ENCODE measurements at places on chromosomes 5 and 9.

DNA sequence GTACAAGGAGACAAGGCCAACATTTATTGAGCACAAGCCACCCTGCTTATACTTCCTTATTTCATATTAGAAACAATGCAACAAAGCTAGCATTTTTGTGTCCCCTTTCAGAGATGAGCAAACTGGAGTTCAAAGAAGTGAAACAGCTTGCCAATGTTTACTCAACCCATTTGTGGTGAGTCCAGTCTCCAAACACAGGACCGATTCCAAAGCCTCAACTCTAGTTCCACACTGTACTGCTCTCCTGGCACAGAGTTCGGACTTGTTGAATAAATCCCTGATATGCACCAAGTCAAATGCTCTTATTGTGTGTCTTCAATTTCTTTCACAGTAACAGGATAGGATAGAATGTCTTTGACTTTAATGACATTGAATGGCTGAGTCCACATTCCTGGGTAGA is 604.8 kb upstream of the BRINP1 start:
- no peak for DNase-seq

- DNase-seq = no peak
Measured at GRCh38 chr5:159777049-159777660, 139.1 kb upstream of the ADRA1B start.

DNA sequence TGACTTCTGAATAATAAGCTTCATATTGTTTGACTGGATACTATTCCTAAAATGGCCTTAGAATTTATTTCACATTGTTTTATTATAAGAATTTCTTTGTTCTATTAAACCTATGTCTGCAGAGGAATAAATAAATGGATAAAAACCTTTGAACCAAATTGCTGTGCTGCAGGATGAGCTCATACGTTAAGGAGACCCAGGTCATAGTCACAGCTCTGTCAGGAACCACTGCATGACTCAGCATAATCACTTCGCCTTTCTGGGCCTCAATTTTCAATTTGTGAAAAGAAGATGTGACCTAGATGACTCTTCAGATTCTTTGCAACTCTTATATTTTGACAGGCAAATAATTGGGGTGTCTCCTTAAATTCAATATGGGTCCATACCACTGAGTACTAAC is 36.7 kb upstream of the HMHB1 start:
- no peak for DNase-seq

GRCh38 chr5:41510176-41510831 is at the start of gene PLCXD3:
TSS of gene PLCXD3 (minus strand) at chr5:41510601. CDS start at chr5:41510526, 75 bp downstream.
- DNase-seq = no peak

DNA sequence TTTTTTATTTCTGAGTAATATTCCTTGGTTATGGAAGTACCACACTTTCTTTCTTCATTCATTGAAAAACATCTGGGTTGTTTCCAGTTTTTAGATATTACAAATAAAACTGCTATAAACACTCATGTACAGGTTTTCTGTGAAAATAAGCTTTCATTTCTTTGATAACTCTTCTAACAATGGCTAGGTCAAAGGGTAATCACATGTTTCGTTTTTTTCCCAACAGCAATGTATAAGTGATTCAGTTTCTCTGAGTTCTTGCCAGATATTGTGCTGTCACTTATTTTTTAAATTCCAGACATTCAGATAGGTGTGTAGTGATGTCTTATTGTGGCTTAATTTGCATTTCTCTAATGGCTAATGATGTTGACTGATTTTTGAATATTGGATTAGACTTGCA is 16.7 kb upstream of the TNPO1 start:
- no peak for DNase-seq

- DNase-seq = no peak
Measured at GRCh38 chr5:95916687-95917085, 45.0 kb downstream of the ELL2 start.

DNA sequence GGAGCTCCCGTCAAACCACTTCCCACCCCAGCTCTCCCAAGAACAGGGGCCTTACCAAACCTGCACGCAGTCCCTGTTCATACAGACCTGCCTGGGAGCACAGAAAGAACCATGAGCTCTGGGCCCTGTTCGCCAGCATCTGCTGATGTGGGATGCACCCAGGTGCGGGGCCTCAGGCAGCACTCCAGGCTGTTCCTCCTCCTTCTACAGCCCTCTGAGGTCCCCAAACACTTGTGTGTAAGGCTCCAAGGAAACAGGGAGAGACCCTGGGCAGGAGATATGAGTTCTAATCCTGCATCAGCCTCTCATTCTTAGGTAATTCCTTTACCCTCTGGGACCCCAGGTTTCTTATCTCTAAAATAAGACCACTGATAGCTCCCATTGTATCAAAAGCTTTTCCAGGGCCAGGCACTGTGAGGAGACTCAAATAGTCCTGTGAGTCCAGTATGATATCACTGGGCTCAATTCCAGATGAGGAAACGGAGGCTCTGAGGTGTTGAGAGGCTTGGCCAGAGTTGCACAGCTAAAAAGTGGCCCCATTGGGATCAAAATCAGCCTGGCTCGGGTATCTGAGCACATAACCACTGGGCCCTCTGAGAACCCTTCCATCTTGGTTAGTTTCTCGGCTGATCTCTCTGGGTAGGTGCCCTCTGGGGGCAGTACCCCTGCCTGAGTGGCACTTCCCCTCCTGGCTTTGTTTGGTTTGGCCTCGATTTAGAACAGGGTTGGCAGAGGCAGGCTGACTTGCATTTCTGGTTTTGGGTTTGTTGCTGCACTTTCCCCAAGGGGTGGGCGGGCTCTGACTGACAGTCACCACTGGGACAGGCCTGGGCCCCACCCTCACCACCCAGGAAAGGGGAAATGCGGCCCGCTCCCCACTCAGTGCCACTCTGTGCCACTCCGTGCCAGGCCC is 116.8 kb downstream of the RGS3 start:
- DNase-seq = peak; percentile 23

DNA sequence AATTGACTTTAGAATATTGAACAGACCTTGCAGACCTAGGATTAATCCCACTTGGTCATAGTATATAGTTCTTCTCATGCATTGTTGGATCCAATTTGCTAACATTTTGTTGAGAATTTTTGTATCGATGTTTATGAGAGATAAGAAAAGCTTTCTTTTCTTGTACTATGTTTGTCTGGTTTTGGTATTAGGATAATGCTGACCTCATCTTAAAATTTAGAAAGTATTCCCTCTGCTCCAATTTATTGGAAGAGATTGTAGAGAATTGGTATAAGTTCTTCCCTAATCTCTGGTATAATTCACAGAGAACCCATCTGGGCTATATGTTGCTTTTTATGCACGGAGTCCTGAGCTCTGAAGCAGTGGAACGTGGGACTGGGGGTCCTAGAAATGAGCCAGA is 67.7 kb downstream of the ADAMTS16 start:
- DNase-seq = no peak

DNA sequence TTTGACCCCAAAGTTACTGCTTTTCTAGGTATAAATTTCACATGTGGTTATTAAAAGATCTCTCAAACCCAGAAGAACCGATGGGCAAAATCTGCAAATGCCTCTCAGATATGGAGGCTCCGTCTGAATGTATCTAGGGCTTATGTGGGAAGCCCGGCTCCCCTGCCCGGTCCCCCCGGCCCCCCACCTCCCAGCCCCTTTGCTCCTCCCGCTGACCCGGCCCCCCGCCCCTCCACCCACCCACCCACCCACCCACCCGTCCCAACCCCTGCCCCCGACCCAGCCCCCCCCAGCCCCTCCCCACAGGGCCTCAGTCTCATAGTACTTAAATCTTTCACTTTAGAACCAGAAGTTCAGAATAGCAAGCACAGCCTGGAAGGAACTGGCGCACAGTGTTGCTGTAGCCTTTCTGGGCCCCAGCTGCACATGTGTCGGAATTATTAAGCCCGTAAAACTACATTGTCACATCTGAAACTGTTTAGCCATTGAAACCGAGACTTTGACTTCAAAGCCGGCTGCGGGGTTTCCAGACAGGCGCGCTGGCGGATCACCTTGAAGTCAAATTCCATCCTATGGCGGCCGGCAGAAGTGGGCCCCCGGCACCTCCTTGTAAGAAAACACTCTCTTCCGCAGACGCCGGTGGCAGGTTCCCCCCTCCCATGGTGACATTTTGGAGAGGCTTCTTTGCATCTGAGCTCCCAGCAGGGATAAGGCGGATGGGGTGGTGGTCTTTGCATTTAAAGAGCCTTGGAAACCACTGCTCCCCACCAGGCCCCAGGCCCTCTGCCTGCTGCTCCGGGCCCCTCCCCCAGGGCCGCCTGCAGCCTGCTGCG is 12.8 kb downstream of the NKD2 start:
- no peak for DNase-seq

DNA sequence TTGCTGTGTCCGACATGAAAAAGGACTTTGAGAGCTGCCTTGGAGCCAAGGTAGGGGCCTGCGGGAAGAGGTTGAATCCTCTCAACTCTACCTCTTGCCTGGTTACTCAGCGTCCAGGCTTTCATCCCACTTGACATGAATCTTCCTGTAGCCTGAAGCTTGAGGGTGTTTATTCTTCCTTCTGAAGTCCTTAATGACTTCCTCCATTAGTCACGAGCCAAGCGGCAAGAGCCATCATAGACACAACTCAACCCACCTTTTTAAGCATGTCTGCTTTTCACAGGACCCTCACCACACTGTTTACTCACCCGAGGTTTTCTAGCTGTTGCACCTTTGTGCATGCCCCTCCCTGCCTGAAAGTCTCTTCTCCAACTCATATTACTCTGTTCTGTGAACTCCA is 40.2 kb downstream of the ACO1 start:
- DNase-seq = no peak

DNA sequence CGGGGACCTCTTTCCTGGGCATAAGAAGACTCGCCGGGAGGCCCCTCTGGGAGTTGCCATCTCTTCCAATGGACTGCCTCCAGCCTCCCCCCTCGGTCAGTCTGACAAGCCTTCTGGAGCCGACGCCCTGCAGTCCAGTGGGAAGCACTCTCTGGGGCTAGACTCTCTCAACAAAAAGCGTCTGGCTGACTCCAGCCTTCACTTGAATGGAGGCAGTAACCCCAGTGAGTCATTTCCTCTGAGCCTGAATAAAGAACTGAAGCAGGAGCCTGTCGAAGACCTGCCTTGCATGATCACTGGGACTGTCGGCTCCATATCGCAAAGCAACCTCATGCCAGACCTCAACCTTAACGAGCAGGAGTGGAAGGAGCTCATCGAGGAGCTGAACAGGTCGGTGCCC is 28.4 kb upstream of the LTC4S start:
- DNase-seq = no peak

Data from stimulated activated CD8-positive, alpha-beta memory T cell treated with anti-CD3 and anti-CD28 coated beads, Interleukin-4, amount 100 ng/mL, for 1 hour (primary cell).